ENCODE measurements at places on chromosomes 13 and 19.

- DNase-seq, result no peak
Measured at GRCh38 chr19:7628589-7629311, 595 bp downstream of the XAB2 start.

DNA sequence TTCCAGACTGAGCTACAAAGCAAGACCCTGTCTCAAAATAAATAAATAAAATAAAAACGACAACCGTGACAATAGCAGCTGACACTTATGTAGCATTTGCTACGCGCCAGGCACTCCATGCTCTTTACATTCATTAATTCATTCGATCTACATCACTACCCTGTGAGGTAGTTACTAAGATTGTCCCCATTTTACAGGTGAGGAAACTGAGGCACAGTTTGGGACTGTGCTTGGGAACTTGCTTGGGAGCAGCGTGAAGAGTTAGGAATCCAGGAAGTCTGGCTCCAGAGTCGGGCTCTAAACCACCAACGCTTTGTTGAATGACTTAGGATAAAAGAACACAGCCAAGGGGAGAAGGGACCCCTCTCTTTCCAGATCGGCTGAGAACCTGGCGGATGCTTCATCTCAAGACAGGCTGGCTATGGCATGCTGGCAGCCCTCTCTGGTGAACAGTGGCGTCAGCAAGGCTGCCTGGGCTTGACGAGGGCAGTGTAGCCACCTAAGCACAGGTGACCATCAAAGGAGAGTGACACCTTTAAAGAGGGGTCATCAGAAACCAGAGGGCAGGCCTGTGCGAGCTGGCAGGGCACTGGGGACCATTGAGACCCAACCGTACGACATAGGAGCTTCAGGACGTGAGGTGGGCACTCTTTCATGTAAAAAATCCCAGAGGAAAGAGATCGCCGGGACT lies 591 bp downstream of the DOHH start:
- DNase-seq, result no peak

- no peak for DNase-seq
Measured at GRCh38 chr13:90091611-90092010, 1255.9 kb upstream of the MIR17HG start.

DNA sequence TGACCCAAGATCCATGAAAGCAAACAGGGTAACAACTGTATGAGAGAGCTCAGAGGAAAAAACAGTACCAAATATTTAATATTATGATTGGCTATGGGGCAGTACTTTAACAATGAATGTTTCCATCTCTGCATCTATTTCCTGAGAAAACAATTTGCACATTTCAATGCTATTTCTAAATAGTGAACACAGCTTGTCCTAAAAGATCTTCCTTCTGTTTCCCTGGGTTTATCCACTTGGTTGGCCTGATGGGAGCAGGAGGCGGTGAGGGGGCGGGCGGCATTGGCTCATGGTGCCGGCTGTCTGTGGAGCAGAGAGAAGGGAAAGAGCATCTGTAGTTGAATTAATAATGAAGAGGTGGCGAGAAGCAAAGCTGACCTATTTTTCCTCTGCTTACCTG lies 291.4 kb downstream of the DCLK1 start:
- DNase-seq, result no peak

- DNase-seq, result no peak
Measured at GRCh38 chr19:15584095-15584494, 30.9 kb upstream of the CYP4F8 start.

DNA sequence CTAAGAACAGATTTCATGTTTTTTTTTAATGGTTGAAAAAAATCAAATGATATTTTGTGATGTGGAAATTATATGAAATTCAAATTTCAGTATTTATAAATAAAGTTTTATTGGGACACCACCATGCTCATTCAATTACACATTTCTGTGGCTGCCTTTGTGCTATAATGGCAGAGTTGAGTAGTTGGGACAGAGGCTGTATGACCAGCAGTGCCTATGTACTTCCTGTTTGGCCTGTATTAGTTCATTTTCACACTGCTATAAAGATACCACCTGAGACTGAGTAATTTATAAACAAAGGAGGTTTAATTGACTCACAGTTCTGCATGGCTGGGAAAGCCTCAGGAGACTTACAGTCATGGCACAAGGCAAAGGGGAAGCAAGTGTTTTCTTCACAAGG lies 33.6 kb downstream of the AKAP11 start:
- DNase-seq, result no peak

DNA sequence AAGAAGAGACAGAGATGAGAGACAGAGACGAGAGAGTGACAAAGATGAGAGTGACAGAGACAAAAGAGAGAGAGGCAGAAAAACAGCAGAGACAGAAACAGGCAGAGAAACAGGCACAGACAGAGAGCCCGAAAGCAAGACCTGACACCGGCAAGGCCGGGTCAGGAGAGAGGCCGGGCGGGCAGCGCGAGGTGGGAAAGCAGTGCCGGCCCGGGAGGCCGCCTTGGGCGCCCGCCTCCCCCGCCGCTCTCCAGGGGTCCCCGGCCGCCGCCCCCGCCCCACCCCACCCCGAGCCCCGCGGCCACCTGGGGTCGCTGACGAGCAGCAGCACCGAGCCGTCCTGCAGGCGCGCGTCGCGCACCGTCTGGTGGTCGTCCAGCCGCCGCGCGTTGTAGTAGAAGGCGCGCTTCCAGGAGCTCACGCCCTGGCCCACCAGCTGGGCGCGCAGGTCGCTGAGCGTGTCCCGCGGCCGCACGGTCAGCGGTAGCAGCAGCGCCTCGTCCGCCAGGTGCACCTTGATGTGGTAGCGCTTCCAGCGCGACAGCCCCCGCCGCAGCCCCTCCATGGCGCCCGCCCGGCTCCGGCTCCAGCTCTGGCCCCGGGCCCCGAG lies at the start of gene TINCR:
Gene TINCR, minus strand, starts transcription at position 594 of the 610 bp plus-strand sequence.
- DNase-seq, result no peak

- DNase-seq, result no peak
Measured at GRCh38 chr13:90866006-90866405, 481.5 kb upstream of the MIR17HG start.

DNA sequence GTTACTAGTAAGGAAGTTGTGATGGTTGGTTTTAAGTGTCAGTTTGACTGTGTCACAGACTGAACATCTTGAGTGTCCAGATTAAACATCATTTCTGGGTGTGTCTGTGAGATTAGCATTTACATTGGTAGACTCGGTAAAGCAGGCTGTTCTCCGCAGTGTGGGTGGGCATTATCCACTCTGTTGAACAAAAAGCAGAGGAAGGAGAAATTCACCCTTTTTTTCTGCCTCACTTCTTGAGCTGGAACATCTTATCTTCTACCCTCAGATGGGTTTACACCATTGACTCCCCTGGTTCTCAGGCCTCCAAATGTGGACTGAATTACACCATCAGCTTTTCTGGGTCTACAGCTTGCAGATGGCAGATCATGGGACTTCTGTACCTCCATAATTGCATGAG lies 63.7 kb upstream of the ZDHHC20 start:
- no peak for DNase-seq

DNA sequence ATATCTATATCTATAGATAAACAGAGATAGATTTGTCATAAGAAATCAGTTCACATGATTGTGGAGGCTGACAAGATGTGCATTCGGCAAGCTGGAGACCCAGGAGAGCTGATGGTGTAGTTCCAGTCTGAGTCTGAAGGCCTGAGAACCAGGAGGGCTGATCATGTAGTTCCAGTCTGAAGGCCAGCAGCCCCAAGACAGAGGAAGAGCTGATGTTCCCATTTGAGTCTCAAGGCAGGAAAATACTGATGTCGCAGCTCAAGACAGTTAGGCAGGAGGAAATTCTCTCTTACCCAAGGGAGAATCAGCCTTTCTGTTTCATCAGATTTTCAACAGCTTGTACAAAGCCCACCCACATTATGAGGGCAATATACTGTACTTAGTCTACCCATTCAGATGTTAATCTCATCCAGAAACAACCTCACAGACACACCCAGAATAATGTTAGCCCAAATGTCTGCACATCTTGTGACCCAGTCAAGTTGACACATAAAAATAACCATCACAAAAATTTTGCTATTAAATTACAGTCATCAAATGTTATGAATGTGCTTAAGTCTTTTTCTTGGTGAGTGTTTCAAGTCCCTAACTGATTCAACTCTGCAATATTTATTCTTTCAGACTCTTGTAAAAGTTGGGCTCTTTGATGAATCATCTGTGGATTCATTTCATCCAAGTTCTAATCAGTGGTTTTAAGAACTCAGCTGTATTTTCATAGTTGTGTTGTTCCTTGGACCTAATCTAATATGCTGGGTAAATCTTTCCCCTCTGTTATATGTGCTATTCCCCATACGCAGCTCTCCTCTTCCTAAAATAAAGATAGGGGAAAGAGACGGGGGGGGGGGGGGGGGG lies 22.7 kb upstream of the LRCH1 start:
- no peak for DNase-seq

DNA sequence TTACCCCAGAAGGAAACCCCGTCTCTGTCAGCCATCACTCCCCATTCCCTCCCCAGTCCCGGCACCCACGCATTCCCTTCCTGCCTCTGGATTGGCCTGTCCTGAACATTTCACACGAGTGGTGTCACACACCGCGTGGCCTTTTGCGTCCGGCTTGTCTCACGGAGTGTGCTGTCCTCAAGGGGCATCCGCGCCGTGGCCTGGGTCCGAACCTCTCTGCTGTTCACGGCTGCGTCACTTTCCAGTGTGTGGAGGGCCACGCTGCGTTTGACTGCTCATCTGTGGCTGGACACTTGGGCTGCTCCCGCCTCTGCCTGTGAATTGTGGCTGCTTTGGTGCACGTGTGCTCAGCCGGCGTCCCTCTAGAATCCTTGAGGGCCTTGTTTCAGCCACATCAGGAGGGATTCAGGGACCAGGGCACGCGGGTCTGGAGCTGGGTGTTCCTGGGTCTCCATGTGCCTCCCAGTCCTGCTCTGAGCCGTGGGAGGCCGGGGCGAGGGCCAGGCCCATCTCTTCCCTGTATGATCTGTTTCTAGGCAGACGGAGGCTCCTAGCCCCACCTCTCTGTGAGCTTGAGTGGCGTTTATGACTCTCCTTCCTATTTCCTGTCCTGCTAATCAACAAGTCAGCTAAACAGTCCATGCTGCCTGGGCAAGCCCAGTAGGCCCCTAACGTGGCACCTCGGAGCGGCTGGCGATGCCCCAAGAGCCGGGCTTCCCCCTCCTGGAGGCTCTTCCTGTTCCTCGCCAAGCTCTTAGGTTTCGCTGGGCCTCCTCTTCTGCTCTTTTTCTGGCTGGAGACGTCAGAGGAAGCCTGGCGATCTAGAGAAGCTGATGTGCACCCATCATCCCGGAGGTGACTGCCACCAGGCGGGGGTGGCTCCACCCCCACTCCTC lies 8.1 kb downstream of the STK11 start:
- DNase-seq, result no peak

GRCh38 chr13:99386911-99387788 lies 80.0 kb upstream of the GPR183 start:
- peak; percentile 80 for DNase-seq

GRCh38 chr13:105538346-105538745 lies 997.1 kb downstream of the EFNB2 start:
- DNase-seq, result no peak

GRCh38 chr13:98609756-98610155 lies 32.8 kb upstream of the STK24 start:
- DNase-seq, result no peak

- no peak for DNase-seq
Measured at GRCh38 chr13:25988661-25989060, 63.2 kb downstream of the SHISA2 start.

DNA sequence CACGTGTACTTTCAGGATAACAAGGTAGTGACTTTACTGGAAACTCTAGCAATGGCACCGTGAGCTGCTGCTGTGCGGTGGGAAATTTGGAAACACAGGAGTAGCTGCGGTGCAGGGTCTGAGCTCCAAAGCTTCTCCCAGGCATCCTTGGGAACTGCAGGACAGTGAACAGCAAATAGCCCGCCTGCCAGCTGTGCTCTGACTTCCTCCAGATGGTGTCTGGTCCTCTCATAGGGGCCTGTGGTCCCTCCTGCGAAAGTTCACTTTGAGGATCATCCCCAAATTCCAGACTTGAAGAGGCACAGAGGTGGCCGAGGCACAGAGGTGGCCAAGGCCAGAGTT lies 287.3 kb upstream of the MAB21L1 start:
- no peak for DNase-seq

- DNase-seq, result no peak
Measured at GRCh38 chr13:57627663-57628062, 3.9 kb upstream of the PCDH17 start.

- DNase-seq, result no peak
Measured at GRCh38 chr13:20544201-20544923, 18.7 kb upstream of the CRYL1 start.

GRCh38 chr13:20939662-20940061 lies 37.1 kb upstream of the XPO4 start:
- no peak for DNase-seq

- no peak for DNase-seq
Measured at GRCh38 chr19:2548966-2549365, 73.0 kb downstream of the GADD45B start.

GRCh38 chr13:46232281-46232680 lies 20.6 kb downstream of the LRRC63 start:
- DNase-seq, result no peak

DNA sequence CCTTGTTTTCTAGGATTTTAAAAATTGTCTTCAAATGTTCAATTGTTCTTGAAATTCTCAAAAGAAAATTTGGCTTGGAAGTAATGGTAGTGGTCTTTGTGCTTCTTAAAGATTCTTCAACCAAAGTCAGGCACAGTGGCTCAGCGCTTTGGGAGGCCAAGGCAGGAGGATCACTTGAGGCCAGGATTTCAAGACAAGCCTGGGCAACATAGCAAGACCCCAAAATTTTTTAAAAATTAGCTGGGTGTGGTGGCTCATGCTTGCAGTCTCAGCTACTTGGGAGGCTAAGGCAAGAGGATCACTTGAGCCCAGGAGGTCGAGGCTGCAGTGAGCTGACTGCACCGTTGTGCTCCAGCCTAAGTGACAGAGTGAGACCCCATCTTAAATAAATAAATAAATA lies 153.5 kb upstream of the ZNF507 start:
- no peak for DNase-seq

DNA sequence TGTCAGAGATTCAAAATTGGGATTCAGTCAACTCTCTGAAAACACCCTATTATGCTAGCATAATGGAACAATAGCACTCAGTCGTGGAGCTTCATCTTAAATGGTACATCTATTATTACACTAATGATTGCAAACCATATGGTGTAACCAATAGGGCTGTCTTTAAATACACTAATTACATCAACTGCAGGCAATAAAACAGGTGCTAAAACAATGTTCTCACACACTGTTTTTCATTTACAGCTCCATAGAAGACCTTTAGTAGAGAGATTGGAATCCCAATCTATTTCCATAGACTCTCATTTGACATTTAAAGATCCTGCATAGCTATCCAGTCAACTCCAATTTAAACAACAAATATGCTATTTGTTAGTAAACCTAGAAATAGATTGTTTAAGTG lies 1917.4 kb downstream of the OLFM4 start:
- DNase-seq, result no peak

All from activated CD8-positive, alpha-beta memory T cell treated with anti-CD3 and anti-CD28 coated beads for 1 hour (primary cell).